Effector memory CD8-positive, alpha-beta T cell (primary cell): ENCODE measurements at places on chromosomes 3 and 15.

GRCh38 chr15:90020936-90021507 lies 19.9 kb downstream of the ZNF710 start:
- no peak for DNase-seq

DNA sequence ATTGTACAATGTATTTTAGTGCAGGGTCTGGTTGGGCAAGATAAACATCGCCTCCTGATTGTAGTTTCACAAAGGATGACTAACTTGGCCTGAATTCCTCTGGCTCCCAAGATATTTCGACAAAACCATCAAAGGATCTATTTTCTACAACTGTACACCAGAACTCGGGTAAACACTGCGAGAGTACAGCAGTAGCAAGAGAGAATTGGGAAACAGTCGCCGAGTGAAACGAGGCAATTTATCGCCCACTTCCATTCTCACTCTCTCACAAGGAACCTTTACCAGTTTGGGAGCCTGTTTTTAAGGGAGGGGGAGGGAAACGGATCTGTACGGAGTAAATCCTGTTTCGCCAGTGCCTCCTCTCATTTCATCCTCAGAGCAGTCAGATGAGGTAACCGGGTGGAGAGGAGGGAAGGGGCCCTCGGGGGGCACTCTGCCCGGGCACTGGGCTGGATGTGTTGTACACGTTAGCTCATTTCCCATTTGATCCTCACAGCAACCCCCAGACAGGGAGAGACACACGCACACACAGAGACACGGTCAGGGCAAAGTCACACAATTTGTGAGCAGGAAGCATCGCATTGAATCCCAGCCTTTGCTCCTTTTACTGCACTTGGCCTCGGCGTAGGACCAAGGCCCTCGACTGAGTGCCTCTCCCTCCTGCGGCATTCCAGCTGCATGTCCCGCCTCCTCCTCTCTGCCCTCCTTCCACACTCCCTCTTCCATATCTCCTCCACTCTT lies 120.1 kb downstream of the LIPC start:
- no peak for DNase-seq

- DNase-seq, result no peak
Measured at GRCh38 chr15:67479781-67480505, 41.0 kb upstream of the C15orf61 start.

DNA sequence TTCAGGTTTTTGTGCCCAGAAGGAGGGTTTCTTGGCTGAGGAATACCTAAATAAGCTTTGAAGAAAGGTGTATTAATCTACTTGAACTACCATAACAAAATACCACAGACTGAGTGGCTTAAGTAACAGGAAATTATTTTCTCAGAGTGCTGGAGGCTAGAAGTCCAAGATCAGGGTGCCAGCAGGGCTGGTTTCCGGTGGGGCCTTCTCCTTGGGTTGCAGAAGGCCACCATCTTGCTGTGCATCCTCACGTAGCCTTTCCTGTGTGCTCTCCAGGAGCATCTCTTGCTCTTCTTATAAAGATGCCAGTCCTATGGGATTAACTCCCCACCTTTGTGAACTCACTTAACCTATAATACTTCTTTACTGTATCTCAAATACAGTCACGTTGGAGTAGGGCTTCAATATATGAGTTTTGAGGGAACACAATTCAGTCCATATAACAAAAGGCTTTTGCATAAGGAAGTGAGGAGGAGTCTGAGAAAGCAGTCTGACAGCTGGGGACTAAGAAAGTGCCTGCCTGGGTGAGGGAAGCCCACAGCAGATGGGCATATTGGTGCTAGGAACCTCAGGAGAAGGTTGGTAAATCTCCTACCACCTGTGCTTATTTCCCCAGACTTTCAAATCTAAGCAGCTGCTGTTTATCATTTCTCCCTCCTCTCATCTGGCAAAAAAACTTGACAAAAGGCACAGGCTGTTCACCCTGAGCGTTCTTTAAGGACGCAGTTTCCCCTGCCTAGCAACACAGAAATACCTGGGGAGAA lies 89.6 kb upstream of the CBLB start:
- DNase-seq, result no peak
